GM23248 (cell line): ENCODE measurements at places on chromosomes 3 and 15. TPM values are rescaled to one million over a fixed set of nuclear protein-coding genes. Genes with fewer than 3 reads are reported as not detected.

MRAS gene
- 54.9 and 56.7 TPM in 2 replicates for total RNA-seq

GRCh38 chr3:128945041-128945877 is 48.6 kb downstream of the CFAP92 start:
- no peak for DNase-seq

PLA2G4B gene
- 1.4 TPM in 1 of 2 replicates, not detected in the other for total RNA-seq

GRCh38 chr3:185328324-185329004 is 34.5 kb upstream of the MAP3K13 start:
- DNase-seq: no peak

ZNF502 gene
- 3.8 and 4.3 TPM in 2 replicates for total RNA-seq

ADGRG7 gene
- total RNA-seq: not detected in 2 replicates

- no peak for DNase-seq
Measured at GRCh38 chr15:89458440-89458839, 37.9 kb downstream of the RHCG start.

DNA sequence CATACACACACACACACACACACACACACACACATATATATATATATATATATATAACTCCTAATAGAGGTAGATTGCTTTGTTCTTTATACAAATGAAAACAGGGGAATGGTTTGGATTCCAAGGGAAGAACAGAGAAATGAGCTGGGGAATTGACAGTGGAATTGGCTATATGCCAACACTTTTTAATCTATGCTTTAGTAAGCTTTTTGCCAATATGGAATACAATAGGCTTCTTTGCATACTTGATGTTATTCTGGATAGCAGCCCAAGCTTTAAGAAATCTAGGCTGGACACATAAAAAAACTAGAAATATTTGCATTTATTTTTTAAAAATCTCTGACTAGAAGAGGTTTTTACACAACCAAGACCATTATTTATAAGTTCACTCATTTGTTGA is 334.2 kb upstream of the MDFIC2 start:
- DNase-seq: no peak

GRCh38 chr3:112002096-112002971 is 3.6 kb downstream of the TAGLN3 start:
- peak; percentile 64 for DNase-seq

DNA sequence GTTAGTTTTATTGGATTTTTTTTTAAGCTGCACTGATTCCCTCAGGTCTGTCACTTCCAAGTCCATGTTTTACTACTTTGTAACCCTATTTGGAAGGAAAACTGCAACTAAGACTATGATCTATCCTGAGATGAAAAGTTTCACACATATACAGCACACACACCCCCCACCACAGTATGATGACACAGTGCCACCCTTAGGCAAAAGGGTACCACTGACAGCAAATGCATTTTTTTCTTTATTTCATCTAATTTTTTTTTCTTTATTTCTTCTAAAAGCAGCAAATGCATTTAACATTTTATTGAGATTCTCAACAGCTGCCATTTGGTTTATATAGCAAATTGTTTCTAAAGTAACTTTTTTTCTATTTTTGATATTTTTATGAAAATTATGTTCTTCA is 21.2 kb downstream of the NGRN start:
- DNase-seq: peak; percentile 45

DNA sequence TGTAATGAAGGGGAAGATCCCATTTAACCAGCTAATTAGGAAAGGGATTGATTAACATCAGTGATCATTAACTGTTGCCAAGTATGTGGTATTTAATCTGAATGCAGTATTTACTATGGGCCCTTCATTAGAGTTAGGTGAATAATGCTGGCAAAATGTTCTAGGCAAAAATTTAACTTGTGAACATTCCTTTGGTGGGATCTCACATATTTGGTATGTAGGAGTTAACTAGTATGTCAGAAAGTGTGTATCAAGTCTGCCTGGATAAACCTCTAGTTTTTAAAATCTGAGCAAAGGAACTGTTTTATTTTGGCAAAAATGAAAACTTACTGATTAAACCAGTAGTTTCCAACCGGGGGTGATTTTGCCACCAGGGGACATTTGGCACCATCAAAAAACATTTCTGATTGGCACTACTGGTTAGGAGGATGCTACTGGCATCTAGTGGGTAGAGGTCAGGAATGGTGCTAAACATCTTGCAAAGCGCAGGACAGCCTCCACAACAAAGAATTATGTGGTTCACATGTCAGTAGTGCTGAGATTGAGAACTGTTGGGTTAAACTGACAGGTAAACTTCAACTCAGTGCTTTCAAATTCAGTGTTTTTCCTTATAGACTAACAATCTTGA is 22.5 kb downstream of the LRTM1 start:
- DNase-seq: peak; percentile 67

DNA sequence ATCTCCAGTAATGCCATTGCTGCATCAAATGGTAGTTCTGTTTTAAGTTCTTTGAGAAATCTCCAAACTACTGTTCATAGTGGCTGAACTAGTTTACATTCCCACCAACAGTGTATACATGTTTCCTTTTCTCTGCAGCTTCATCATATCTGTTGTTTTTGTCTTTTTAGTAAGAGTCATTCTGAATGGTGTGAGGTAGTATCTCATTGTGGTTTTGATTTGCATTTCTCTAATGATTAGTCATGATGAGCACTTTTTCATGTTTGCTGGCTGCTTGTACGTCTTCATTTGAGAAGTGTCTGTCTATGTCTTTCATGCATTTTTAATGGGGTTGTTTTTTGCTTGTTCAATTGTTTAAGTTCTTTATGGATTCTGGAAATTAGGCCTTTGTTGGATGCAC is 10.2 kb upstream of the GCSAM start:
- DNase-seq: no peak

- no peak for DNase-seq
Measured at GRCh38 chr3:123424321-123424998, 24.4 kb downstream of the ADCY5 start.

GRCh38 chr15:53830707-53831386 is 71.4 kb upstream of the WDR72 start:
- DNase-seq: no peak

DNA sequence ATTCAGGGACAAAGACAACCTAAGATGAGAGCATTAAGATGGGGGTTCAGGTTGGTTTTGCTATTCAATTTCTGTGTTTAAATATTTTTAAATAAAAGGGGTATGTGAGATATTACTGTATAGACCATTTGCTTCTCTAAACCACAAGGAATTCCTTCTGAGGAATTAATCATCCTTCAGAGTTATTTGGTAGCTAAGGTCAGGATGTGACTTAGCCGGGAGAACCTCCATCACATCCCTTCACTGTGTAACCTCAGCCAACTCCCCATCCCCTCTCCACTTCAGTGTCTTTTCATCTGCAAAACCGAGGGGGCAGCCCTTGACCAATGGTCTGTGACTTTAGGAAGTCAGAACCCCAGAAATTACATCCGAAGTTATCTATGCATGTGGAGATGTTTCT is 48.7 kb upstream of the SKOR1 start:
- peak; percentile 20 for DNase-seq

GRCh38 chr3:71010726-71011455 is 572.6 kb downstream of the FOXP1 start:
- no peak for DNase-seq

SLC15A2 gene
- total RNA-seq: 0.25 TPM in 1 of 2 replicates, not detected in the other

DNA sequence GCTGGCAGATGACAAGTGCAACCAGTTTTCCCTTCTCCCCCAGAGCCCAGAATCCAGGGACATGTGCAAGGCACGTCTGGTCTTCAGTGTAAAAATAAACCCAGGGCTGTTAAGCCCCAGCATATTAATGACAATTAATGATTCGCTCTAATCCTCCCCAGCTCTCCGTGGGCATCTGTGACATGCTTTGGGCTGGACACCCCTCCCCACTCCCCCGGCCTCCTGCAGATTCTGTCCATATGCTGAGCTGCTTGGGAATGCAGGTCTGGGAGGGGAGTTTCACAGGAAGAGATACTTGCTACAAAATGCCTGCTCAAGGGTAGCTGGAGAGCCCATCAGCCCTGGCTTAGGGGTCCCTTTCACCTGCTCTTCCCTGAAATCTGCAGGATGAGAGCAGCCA is 43.0 kb upstream of the NTRK3 start:
- no peak for DNase-seq

APOD gene
- 0.97 TPM in 1 of 2 replicates, not detected in the other for total RNA-seq

GRCh38 chr3:188900421-188900951 is 271.3 kb upstream of the TPRG1 start:
- peak; percentile 94 for DNase-seq

DNA sequence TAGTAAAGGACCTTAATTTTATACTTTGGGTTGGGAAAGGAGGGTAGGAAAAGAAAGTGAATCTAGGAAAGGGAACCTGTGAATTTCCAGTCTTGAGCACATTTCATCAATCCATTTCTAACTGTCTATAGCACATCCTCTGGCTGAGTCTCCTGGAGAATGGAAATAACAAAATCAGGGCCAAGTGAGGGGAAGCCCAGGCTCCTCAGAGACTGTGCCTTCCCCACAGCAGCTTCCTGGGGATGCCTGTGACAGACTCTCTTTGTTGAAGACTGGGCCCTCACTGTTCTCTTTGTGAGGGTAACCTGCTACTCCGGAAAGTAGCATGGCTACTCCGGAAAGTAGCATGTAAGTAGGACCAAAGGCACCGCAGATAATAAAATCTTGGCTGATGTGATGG is 22.6 kb upstream of the CSPG5 start:
- no peak for DNase-seq

DNA sequence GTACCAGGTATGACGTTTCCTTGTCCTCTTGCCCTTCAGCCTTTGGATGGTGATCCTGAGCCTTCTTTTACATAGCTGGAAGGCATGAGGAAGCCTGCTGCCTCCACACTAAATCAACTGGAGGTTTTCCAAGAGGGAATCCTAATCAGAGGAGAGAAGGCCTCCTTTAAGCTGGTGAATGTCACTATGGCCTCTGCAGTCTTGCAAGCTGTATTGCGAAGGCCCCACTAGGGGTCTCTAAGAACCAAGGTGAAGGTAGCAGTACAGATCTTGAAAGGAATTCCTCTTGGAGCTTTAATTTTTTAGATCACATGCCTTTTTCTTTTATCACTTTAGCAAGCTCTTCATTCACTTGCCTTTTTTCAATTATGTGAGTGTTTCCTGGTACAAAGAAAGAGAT is 119.2 kb downstream of the GHSR start:
- no peak for DNase-seq

GRCh38 chr15:49464522-49464921 is 41.5 kb downstream of the FGF7 start:
- no peak for DNase-seq

TMEM212 gene
- total RNA-seq: not detected in 2 replicates

- DNase-seq: peak; percentile 44
Measured at GRCh38 chr3:15819576-15819975, 21.8 kb upstream of the ANKRD28 start.

- DNase-seq: no peak
Measured at GRCh38 chr3:186917512-186918312, 12.6 kb upstream of the ST6GAL1 start.

UACA gene
- 47.0 and 64.0 TPM in 2 replicates for total RNA-seq

SOX14 gene
- total RNA-seq: not detected in 2 replicates

GRCh38 chr3:127458696-127459604 is 131.6 kb downstream of the TPRA1 start:
- DNase-seq: peak; percentile 13

DNA sequence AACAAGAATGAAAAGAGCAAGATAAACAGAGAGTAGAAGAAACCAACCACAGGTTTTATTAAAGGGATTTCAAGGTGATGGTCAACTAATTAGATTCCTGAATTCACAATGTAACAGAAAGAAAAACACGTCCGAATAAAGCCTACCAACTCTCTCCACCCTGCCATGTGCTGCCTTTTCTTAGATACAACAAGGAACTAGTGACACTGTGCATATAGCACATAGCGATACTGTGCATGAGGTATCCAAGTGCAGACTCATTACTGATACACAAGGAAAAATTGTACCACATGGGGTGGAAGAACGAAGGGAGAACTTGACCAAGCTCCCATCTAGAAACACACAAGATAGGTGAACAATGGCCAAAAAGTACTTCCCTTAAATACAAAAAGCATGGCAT is 154.6 kb downstream of the MAGI1 start:
- no peak for DNase-seq

DNA sequence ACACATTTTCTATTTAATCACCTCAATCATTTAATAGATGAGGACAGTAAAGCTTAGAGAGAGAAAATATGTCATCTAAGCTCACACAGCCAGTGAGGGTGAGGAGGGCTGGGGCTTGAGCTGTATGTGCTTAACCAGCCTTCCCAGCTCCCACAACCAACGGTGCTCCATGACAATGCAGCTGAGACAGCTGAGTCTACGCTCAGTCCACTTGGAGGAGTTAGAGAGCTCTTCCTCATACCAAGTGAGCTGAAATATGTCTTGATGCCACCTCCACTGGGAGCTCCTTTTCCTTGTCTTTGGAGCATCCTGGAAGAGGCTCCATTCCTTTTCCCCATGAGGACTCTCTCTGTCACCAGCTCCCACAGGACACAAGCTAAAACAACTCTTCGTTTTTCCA is 9.3 kb downstream of the HOMER2 start:
- DNase-seq: peak; percentile 44

DNA sequence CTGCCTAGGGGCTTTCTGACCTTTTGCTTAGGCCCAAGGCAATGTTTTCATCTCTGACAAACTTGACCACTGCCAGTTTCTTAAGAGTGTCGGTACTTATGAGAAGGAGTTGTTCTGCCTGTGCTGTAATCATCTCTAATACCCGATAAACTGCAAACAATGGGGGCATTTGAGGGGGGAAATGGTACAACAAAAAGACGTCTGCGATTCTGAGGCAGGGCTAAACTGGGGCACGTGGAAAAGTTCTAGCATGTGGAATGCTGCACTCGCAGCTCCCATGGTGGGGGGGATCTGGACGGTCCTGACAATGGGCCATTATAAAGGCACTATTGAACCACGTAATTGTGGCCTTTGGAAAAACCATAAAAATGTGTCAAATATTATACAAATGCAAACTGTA is 73.1 kb upstream of the SAMMSON start:
- no peak for DNase-seq

DNAH12 gene
- 0.54 TPM in 1 of 2 replicates, not detected in the other for total RNA-seq

DNA sequence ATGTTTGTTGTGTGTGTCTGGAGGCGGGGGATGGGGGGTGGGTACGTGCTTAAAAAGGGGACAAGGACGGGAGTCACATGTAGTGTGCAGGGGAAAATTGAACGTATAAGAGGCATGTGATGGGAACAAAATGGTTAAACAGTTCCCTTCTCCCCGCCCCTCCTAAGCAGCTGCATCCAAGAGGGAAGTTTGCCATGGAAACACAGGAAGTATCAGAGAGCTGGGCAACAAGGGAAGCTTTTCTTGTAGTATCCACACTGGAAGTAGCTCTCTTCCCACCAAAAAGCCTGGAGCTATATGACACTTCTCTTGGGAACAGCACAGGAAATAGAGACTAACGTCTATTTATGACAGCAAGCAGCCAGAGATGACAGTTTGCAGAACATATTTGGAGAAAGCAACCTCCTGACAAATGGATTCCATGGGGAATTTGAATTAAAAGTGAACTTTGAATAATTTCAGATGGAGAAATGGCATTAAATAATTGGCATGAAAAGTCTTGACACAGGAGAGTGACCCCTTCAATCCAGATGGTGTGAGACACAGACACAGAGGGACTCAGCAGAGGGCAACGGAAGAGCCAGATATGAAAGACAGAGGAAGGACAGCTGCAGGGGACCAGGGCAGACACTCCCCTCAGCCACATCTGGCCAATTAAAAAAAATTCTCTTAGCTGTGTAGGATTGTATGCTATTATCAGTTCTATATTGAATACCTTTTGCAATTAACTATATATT is 294.2 kb upstream of the TBL1XR1 start:
- peak; percentile 36 for DNase-seq

GRAMD2A gene
- not detected in 2 replicates for total RNA-seq

NME9 gene
- not detected in 2 replicates for total RNA-seq
